AG20443 (cell line): ENCODE measurements at places on chromosomes 13 and 19.
A peak's percentile ranks its signal among the peaks of the same experiment; 100 is the strongest.

DNA sequence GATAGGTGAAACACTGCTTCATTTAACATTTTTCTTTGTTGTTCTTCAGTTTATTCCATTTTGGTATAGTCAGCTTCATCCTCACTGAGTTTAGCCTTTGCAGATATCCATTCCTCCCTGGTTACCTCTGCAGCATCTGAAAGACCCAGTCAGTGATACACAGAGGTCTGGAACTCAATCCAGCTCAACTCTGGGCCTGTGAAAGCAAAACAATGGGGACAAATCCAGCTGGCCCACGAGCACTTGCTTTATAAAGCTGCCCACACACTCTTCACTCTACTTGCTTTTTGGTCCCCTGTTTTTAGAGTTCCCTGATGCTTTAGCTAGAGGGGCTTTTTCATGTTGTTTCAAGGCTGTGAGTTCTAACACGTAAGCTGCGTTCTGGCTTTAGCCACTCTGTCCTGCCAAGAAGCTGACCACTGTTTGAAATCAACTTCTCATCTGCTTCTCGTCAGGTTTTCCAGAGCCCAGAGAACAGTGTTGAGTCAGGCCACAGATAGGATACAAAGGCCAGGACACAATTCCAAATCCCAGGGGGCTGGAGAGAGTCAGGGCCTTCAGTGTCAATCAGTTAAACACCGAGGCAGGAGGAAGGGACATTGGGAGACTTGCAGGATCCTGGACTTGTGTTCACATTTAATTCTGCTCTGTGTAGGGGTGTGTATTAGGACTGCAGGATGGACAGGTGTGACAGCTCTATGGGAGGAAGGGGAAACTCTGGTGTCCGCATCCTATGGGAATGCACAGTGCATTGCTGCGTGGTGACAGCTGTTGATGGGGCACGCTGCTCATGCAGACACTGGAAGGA is 83.5 kb upstream of the RNF113B start:
- no peak for DNase-seq

GRCh38 chr19:21580818-21581217 is 75.4 kb downstream of the ZNF429 start:
- DNase-seq: no peak

GRCh38 chr19:41998246-41999020 is 4.4 kb upstream of the ATP1A3 start:
- DNase-seq: peak; percentile 88

DNA sequence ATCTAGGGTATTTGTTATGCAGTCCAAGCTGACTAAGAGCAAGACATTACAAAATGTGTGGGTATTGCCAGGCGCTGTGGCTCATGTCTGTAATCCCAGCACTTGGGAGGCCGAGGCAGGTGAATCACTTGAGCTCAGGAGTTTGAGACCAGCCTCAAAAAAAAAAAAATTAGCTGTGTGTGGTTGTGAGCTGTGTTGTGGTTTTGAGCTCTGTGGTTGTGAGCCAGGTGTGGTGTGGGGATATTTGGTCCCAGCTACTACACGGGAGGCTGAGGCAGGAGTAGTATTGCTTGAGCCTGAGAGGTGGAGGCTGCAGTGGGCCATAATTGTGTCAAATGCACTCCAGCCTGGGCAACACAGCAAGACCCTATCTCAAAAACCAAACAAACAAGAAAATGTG is 5.6 kb upstream of the KEAP1 start:
- no peak for DNase-seq

- DNase-seq: no peak
Observed at GRCh38 chr19:13461536-13461935, 44.7 kb downstream of the CACNA1A start.

- no peak for DNase-seq
Observed at GRCh38 chr19:37467608-37468090, 405 bp upstream of the ZNF569 start.

- DNase-seq: peak; percentile 50
Observed at GRCh38 chr19:55082020-55082851, 6.6 kb downstream of the EPS8L1 start.

DNA sequence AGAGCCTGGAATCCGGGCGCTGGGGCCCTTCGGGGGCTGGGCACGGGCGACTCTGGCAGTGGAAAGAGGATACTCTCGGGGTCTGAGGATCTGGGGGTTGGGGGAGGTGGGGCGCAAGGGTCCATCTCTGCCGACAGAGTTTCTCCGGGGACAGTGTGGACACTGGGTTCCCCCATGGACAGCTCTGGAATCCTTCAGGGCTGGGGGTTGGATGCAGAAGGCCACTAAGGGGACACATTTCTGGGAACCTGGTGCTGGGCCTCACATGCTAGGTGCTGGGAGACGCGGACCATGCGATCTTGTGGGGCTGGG is 2.3 kb downstream of the TGFBR3L start:
- no peak for DNase-seq

- no peak for DNase-seq
Observed at GRCh38 chr13:78915015-78915414, 256.1 kb upstream of the OBI1 start.

DNA sequence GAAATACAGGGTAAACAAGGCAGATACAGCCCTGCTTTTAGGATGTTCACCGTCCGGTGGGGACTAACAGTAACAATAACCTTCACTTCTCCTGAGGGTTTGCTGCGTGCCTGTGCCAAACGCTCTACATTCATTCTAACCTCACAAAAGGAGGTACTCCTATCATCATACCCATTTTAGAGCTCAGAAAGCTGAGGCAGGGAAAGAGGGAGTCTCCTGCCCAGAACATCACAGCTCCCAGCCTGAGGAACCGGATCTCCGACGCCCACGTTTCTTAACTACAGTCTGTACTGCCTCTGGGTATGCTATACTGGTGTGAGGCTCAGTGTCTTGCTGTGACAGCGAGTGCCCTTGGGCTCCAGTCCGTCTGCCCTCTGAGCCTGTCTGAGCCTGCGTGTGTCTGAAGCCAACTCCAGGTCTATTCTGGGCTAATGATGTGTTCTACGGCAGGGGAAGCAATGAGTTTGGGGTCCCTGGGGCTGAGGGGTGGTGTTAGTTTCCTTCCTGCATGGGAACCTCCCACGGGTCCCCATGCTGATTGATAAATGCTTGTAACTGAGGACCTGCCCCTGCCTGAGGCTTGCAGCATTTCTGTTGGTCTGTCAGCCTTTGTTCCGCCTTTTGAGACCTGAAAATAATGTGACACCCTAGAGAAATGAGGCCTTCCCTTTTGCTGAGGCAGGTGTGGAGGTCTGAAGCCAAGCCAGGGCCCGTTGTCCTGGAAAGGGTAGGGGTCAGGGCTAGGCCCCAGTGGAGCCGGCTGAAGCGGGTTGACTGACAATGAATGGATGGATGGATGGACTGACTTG is 4.9 kb downstream of the LIPE start:
- peak; percentile 9 for DNase-seq

DNA sequence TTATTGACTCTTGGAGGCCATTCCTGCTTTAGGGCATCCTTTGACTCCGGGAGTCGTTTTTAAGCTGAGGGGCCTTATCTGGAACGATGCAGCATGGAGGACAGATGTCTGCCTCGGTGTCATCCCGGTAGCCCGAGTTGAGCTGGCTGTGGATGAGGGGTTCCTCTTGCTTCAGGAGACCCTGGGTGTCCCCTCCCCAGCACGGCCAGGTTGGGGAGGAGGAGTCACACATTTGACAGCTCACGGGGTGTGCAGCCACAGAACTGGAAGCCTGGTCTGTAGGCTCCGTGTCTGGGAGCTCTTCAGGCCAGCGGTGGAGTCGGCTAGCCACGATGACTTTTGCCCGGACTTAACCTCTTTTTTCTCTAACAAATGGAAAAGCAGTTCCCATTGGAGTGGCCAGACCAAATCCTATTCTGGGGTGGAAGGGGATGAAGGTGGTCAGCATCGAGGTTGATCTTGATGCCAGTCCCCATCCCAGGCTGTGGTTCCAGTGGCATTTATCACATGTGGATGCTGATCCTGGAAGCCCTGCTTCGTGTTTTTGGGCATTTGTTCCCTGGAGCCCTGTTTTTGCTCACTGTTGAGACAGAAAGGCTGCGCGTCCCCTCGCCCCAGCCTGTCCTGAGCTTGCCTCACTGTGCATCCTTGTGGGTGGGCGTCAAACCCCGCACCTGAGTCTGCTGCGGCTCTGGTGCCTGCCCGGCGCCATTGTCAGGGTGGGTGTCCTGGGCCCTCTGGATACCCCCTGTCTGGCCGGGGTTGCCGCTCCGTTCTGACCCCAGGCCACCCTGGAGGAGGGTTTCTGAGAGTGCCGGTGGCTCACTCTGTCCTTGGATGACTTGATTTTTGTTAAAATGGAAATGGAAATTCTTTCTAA is 12.0 kb downstream of the TFDP1 start:
- no peak for DNase-seq

- DNase-seq: peak; percentile 55
Observed at GRCh38 chr19:53881482-53882390, at the start of gene PRKCG. Gene PRKCG (plus strand): TSS chr19:53882197. CDS start chr19:53882495, 298 bp downstream.
